OCI-LY7 (cell line): ENCODE measurements at places on chromosomes 6 and 20. TPM values are rescaled to one million over a fixed set of nuclear protein-coding genes. Genes with fewer than 3 reads are reported as not detected.

- DNase-seq: no peak
Measured at GRCh38 chr6:140923048-140923447, 1209.7 kb upstream of the GJE1 start.

DNA sequence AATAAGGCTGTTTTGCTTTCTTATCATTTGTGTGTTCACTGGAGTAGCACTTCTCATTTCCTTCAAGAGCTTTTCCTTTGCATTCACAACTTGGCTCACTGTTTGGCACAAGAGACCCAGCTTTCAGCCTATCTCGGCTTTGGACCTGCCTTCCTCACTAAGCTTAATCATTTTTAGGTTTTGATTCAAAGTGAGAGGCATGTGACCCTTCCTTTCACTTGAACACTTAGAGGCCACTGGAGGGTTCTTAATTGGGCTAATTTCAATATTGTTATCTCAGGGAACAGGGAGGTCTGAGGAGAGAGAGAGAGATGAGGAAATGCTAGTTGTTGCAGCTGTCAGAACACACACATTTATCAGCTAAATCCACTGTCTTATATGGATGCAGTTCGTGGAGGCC, 82.9 kb upstream of the SCAF8 start:
- no peak for DNase-seq

Gene RIMS1
- total RNA-seq: not detected in 2 replicates

DNA sequence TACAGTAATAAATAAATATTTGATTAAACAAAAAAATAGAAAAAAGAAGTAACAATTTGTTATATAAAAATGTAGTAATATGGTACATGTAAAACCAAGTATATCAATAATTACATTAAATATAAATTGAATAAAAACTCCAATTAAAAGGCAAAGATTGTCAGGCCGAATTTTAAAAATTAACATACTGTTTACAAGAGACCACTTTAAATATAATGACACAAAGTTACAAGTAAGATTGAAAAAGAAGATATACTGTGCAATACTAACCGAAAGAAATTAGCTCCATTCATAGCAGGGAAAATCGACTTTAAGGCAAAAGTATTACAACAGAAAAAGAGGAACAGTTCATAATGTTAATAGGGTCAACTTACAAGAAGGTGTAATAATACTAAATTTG, 571.5 kb upstream of the ARID1B start:
- no peak for DNase-seq

DNA sequence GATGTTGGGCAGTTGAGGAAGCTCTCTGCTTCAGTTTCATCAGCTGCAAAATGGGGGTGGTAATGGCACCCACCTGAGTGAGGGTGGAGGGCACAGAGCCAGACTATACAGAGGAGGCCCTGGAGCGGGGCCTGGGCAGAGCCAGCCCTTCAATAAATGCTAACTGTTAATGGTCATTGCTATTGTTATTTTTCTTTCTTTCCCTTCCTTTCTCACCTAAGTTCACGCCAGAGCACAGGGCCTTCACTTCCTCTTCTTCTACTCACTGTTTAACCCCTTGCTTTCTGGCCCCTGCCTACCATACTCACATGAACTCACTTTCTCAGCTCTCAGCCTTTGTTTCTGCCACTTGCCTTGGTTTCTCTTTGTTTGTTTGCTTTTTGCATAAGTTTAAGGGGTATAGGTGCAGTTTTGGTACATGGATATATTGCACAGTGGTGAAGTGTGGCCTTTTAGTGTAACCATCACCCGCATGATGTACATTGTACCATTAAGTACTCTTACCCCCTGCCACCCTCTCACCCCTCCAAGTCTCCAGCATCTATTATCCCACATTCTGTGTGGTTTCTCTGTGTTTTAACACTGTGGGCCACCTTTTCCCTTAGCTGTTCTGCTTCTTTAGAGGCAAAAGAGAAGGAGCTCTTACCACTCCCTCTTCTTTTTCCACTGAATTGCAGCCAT, 7.5 kb upstream of the RREB1 start:
- peak; percentile 43 for DNase-seq

Gene OPRM1
- not detected in 2 replicates for total RNA-seq

GRCh38 chr6:133805876-133806275, 83.0 kb upstream of the TCF21 start:
- DNase-seq: no peak

Gene FUCA2
- not detected in 2 replicates for total RNA-seq

DNA sequence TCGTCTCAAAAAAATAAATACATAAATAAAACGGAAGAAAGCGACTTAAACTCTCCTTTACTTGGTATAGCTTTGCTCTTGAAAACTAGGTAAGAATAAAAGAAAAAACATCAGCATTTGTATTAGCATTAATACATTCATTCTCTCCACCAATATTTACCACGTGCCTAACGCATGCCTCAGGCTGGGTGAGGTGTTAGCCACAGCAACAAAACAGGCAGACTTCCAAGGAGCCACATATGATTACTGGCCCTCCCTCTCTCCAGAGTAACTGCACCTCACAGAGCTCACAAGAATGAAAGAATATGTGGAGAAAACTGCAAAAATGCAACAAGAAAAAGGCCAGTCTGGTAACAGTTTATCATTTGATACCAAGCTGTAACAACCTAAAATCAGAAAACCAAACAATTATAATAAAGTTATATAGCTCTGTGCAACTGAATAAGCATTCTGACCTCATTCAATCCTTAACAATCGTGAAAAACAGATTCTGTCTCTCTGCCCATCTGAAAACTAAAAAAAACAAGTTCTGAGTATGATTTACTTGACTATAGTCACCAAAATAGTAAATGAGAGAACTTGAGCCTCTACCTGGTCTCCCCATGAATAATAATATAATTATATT, 5.2 kb downstream of the NAPB start:
- DNase-seq: no peak

Gene MKKS
- total RNA-seq: 5.6 and 5.9 TPM in 2 replicates

Gene SPATS1
- not detected in 2 replicates for total RNA-seq

GRCh38 chr20:44609006-44609515, 26.7 kb downstream of the PKIG start:
- DNase-seq: no peak

DNA sequence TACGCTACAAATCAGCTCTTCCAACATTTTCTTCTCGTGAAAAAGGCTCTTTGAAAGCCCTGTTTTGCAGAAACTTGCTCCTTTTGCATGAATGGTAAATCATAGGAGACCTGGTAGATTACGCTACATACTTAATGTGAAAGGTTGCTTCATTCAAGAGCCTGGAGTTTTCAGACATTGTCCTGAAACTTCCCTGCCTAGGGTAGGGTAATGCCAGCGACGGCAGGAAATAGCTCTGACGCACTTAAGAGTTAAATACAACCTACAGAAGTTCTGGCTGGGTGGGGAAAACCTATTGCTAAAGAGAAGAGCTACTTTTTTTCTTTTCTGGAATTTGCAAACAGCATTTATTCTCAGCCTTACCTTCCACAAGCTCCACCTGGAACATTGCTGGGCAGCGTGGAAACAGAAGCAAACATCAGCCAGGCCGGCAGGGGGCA, 144.5 kb downstream of the LPA start:
- DNase-seq: no peak

DNA sequence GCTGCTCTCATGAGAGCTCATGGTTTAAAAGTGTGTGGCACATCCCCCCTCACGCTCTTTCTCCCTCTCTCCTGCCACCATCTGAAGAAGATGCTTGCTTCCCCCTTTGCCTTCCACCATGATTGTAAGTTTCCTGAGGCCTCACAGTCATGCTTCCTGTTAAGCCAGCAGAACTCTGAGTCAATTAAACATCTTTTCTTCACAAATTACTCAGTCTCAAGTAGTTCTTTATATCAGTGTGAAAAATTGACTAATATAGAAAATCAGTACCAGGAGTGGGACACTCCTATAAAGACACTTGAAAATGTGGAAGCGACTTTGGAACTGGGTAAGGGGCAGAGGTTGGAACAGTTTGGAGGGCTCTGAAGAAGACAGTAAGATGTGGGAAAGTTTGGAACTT, 45.0 kb downstream of the HACE1 start:
- DNase-seq: no peak

DNA sequence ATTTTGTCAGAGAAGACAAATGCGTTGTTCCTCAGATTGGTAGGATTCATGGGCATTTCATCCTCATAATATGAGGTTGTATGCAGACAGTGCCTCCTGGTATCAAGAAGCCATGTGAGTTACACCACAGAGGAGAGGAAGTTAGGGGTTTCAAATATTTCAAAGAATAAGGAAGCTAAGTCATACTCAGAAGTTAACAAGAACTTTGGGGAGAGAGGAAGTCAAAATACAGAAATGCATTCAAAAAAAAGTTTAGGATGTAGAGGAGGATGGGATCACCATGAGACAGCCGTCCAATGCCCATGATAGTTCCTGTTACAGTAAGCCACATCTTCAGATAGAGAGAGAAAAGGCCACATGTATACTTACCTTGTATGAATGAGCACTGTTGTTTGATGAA, 22.3 kb downstream of the HLA-DOB start:
- no peak for DNase-seq

Gene LHFPL5
- total RNA-seq: not detected in 2 replicates

DNA sequence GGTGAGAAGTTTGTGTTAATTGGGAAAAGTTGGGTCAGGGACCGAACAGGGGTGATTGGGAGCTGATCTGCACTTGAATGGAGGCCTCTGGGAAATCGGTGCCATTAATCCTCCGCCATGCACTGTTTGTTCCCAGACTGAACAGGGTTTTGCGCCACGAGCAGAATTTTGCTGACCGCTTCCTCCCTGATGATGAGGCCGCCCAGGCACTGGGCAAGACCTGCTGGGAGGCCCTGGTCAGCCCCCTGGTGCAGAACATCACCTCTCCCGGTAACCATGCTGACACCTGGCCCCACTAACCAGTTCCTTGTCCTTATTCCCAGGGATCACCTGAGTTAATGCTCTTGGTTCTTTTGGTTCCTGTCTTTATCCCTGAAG, 21.7 kb downstream of the CUL9 start:
- no peak for DNase-seq

Gene FNDC1
- total RNA-seq: 16.4 and 19.9 TPM in 2 replicates

Gene LRFN2
- not detected in 2 replicates for total RNA-seq

DNA sequence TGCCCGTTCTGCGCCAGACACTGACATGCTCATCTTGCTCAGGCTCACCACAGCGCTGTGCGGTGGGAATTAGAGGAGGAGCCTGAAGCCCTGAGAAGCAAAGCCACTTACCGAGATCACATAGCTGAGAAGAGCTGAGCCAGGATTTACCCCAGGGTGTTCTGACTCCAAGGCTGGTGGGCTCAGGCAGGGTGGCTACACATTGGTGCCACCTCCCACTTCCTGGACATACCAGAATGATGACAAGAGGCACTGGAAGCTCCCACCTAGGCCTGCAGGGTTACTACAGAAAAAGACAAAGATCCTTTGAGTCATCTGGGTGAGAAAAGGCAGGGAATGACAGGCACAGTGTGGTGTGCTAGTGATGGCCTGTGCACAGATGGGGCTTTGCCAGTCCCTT, 24.4 kb upstream of the FKBP1A start:
- no peak for DNase-seq

- DNase-seq: no peak
Measured at GRCh38 chr6:167426651-167427050, 101.8 kb downstream of the TTLL2 start.

Gene PPARD
- 11.9 and 13.1 TPM in 2 replicates for total RNA-seq

DNA sequence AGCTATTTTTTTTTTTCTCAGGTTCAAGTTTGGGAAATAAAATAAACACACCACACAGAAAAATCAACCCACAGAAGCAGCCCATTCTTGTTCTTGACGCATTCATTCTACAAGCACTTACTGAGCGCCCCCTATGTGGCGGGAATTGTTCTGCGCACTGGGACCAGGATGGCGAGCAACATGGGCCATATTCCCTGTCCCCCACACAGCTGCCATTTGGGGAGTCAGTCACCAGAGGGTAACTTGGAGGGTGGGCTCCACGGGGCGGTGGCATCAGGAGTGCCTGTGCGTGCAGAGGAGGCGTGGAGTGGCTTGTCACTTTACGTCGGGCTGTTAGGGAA, 185.0 kb upstream of the PDE10A start:
- no peak for DNase-seq

Gene HMGN4
- total RNA-seq: 104 and 113 TPM in 2 replicates

GRCh38 chr6:119006974-119007373, 71.5 kb downstream of the FAM184A start:
- DNase-seq: no peak

Gene COL21A1
- total RNA-seq: not detected in 2 replicates

Gene DAAM2
- total RNA-seq: 0.41 and 1.1 TPM in 2 replicates

- no peak for DNase-seq
Measured at GRCh38 chr20:24499472-24499871, 30.0 kb downstream of the SYNDIG1 start.

DNA sequence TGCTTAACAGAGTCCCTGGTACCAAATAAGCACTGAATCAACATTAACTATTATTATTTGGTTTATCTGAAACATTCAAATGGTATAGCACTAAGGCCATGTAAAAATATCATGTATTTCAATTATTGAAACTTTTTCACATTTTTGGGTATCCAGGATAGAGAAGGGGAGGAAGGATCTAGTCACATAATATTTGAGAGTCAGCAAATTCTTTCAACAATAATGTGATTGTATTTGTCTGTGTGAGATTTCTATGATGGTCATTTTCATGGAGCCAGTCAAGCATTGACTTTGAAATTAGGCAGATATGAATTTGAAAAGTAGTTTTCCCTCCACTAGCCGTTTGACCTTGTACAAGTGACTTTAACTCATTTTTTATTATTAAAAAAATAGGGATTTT, 67.9 kb downstream of the LAMA2 start:
- no peak for DNase-seq

Gene HDGFL1
- total RNA-seq: not detected in 2 replicates

DNA sequence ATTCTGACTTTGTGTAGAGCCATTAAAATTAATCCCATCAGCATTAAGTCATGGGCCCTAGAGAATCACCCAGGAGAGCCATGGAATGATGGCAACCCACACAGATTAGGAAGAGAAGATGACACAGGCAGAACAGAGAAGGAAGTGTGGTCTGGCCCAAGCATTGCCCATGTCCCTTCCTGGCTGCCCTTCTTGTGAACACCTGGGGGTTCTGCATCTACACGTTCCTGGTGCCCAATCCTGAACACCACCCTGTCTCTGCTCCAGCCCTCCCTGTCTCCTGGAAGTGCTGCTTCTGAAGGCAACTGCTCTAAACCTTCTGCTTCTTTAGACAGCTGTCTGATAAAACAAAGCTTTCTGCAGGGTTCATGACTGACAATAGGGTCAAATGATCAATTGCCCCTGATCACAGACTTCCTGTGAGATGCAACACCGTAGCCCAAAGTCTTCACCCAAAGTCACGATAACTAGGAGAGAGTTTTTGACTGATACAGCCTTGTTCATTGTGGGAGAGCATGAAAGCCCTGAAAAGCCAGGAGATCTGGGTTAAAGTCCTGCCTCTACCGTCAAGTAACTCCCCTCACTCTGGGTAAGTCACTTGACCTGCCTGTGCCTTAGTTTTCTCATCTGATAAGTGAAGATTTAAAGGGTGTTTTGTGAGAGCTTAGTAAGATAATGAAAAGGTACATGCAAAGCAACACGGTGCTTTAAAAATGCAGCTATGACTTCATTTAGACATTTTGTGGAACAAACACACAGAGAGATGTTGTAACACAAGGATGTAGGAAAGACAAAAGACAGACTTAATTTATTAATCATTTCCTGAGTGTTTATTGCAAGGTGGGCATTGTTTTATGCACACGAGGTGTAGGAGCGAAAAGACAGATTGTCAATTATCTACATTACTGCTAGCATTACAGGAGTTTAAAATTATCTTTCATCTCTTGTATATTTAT, 291.2 kb upstream of the STXBP5 start:
- no peak for DNase-seq

GRCh38 chr6:17091122-17091521, 10.7 kb upstream of the STMND1 start:
- DNase-seq: no peak

GRCh38 chr6:143817621-143818020, 25.5 kb upstream of the LTV1 start:
- DNase-seq: no peak

Gene SRSF6
- 171 and 176 TPM in 2 replicates for total RNA-seq

- no peak for DNase-seq
Measured at GRCh38 chr20:17437251-17437650, 93.9 kb downstream of the BFSP1 start.
